Left renal cortex interstitium (tissue), 4 donors: ENCODE measurements at places on chromosomes 1 and 21.

DNA sequence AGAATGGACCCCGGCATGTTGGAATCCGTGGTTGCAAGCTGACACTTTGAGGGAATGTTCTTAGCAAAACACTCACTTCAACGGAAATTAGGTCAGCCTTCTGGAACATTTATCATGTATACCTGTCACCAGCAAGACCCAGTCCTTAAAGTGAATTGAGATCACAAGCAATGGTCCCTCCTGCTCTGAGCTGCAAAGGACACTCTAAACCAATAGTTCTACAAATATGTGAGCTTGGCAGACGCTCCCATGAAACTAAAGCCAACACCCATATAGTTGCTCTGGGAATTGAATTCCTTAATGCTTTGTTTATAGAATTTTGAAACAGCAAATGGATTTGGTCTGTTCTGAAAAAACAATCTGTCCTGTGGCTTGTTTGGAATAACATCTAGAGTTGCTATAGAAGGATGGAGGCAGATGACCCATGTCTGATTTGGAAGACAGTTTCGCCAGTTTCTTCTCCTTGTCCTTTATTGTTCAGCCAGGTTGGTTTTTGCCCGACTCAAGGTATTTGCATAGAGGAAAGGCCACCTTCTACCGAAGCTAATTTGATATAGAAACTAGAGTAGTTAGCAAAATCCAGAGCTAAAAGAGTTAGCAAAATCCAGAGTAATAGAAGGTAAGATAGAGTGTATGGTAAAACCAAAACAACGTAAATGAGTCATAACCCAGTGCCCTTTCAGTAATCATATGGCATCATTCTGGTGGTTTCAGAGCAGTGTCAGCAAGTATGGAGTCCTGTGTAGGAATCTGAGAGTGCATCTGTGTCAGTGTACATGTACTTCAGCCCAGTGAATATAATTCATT is 236.2 kb downstream of the NFIA start:
- peak; percentile 60 for DNase-seq

- no peak for DNase-seq
These were observed 166.1 kb upstream of the ZC3H12A start for GRCh38 chr1:37308031-37308960.

DNA sequence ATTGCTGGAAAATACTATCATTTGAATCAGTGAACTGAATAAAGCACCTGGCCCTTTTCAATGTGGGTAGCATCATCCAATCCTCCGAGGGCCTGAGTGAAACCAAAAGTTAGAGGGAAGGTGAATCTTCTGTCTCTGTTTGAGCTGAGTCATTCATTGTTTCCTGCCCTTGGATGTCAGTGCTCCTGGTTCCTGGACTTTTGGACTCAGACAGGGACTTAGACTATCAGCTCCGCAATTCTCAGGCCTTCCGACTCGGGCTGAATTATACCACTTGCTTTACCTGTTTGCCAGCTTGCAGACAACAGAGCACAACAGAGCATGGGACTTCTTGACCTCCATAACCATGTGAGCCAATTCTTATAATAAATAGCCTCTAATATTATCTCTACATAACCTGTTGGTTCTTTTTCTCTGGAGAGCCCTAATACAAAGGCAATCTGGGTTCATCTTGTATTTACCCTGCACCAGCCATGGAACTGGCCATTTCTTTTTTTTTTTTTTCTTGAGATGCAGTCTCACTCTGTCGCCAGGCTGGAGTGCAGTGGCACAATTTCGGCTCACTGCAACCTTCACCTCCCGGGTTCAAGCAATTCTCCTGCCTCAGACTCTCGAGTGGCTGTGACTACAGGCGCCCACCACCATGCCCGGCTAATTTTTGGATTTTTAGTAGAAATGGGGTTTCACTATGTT is 19.2 kb upstream of the VASH2 start:
- no peak for DNase-seq

GRCh38 chr1:179953974-179954492 is 577 bp upstream of the CEP350 start:
- DNase-seq, result no peak

GRCh38 chr1:220386494-220387195 is 114.4 kb upstream of the RAB3GAP2 start:
- no peak for DNase-seq

- no peak for DNase-seq
These were observed 30.7 kb upstream of the STMN1 start for GRCh38 chr1:25936947-25937346.

GRCh38 chr1:43137445-43138052 is 34.5 kb downstream of the EBNA1BP2 start:
- no peak for DNase-seq

DNA sequence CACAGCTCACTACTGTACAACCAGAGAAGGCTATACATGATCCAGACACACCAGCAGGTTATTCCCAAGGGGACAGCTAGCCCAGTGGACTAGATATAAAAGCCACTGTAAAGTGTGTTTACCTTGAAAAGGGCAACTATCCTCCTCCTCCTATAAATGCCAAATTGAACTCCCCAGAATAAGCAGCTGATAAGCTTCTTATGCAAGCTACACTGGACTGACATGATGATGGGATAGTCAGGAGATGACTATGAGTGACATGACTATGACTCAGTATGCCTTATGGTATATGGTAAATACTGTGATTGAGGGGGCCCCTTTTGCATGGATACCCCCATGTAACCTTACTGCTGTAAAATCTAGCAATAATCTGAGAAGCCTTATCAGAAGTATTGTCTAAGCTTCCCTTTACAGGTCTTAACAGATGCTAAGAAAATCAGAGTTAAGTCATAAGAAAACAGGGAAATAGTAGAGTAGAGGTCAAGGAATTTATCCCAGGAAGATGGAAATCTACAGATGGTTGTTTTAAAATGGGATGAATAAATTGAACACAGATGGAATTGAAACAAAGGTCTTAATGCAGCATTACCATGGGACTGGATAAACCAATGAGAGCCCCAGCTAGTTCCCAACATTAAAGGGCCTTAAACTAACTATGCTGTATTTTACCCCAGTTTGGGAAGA is 55.8 kb downstream of the TRIM33 start:
- no peak for DNase-seq

- DNase-seq, result no peak
These were observed 187.1 kb downstream of the LMO4 start for GRCh38 chr1:87515781-87516180.

- no peak for DNase-seq
These were observed 1.5 kb downstream of the GRIK3 start for GRCh38 chr1:37032660-37033354.

- no peak for DNase-seq
These were observed 272.3 kb downstream of the PTPRU start for GRCh38 chr1:29508458-29509107.

DNA sequence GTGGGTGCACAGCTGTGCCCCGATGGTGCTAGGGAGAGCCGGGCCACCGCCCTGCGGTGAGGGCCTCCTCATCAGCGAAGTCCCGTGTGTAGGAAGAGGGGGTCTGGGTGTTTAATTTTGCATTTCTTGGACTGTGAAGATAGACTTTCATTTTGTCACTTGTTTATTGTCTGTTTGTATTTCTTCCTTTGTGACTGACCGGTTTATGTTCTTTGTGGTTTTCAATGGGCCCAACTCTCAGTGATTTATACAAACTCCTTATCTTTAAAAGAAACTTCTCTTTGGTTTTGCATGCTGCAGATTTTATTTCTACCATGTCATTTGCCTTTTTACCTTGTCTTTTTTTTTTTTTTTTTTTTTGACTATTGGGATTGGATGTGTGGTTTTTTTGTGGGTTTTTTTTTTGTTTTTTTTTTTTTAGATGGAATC is 65.1 kb downstream of the COL18A1 start:
- DNase-seq, result no peak

- DNase-seq, result no peak
These were observed 164.6 kb upstream of the FGGY start for GRCh38 chr1:59132295-59132694.

DNA sequence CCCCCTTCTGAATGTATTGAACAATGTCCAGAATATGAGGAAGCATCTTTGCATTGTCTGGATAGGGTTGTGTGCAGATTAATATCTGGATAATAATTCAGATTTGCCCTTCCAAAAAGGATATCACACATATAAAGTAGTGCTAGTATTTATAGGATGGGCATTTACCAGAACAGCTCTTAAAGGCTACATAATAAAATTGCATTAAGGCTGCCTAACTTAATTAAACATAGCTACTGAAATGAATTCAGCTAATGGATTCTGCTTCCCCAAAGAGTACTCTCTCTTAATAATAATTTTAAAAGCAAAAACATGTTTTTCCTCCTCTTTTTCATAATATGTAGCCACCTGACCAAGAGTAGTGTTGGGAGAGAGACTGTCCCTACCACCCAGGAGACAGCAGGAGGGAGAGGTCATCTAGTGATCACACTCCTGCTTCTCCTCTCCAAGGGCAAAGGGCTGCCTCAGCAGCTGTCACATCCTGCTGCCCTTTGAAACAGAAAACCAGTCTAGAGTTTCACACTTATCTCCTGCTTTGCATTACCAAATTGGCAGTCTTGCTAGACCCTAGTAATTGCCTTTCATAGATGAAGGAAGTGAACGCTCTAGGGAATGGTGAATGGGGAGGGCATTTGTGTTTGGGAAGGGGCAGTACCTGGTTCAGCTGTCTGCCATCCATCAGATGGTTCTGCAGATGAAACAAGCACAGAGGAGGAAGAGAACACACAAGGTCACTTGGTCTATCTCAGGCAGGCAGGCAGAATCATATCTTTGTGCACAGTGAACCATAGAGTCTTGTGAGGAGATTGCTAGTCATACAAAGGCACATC is 29.3 kb upstream of the DDAH1 start:
- no peak for DNase-seq

- DNase-seq, result no peak
These were observed 325.8 kb downstream of the SMYD3 start for GRCh38 chr1:246181241-246181640.

DNA sequence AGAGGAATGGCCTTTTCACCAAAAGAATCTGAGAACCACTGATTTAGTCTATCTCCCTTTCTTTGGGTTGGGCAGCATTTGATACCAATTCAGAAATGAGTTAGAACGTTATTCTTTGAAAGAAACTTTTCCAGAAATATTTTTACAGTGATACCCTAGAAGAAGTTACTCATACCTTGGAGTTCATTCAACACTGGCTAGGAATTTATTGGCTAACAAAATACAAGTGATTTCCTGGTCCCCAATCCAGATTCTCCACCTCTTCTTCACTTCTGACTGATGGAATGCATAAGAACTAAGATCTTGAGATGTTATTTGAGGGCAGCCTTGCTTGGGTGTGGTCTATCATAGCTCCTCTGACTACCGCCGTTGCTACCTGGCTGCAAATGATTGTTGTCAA is 9.4 kb downstream of the C1orf162 start:
- no peak for DNase-seq

GRCh38 chr1:82386365-82387011 is 585.8 kb downstream of the ADGRL2 start:
- DNase-seq, result no peak

DNA sequence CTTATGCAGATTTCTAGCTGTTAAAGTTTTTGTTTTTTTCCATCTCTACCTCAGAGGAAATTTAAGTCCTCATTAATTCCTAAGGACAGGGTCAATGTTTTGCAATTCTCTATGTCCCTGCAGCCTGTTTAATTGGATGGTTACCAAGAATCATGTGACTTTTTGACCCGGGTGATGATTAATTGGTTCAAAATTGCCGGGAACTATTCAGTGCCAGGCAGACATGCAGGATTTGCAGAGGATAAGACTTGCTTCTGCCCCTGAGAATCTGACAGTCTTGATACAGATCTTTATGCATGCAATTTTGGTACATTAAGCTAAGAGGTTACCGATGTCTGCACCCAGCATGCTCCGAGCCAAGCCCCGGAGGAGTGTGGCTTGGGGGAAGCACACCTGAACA is 87.9 kb downstream of the PLPP3 start:
- DNase-seq, result no peak

DNA sequence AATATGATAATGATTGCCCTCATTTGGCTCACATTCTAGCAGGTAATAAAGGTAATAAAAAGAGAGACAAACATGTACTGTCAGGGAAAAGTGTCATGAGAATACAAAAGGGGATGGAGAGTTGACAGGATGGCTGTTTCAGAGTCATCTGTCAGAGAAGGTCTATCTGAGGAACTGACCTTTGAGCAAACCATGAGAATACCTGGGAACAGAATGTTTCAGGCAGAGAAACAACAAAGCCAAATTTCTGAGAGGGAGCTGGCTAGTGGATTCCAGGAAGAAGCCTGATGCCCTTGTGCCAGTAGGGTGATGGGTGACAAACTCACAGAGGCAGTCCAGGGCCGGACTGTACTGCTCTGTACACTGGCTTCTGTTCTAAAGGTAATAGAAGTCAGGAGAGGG is 107.2 kb downstream of the C1orf21 start:
- DNase-seq, result no peak

GRCh38 chr21:39452207-39452969 is 618 bp downstream of the SH3BGR start:
- DNase-seq, result no peak

- no peak for DNase-seq
These were observed 3.4 kb downstream of the KIF21B start for GRCh38 chr1:201020040-201020591.

GRCh38 chr1:228368801-228369607 is 37.6 kb downstream of the TRIM11 start:
- DNase-seq, result no peak

- DNase-seq, result no peak
These were observed 1656.0 kb downstream of the MRPL39 start for GRCh38 chr21:23951251-23951650.

DNA sequence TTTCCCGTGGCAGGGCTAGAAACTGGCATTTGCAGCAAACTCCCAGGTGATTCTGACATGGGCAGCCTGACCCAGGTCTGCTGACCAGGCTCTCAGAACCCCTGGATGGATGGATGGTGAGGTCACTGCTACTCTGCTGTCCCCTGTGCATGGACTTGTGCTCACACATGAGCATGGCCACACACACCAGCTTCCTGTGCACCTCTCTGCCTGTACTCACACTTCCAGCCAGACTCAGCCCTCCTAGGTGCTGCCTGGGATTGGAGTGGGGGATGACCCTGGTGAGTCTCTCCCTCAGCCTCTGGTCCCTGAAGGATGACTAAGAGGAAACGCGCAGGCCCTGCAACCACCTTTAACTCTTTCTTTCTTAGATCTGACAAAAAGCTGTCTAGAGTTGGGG is 361.1 kb downstream of the HHAT start:
- DNase-seq, result no peak

DNA sequence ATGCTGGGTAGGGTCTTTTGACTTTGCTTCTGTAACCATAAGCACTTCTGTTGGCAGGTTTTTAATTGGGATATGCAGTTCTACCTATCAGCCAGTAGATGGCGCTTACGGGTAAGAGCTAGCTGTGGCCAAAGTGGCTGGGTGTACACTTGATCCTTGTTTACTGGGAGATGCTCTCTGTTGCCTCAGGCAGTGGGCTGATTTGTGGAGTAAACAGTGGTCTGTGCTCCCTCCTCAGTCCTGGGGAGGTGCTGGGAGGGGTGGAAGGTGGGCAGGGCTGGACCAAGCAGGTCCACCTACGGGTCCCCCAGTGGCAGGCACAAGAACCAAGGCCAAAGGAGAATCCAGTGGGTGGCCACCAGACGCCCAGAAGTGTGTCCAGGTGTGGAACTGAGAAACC is 43.4 kb downstream of the RALGPS2 start:
- no peak for DNase-seq

- DNase-seq, result no peak
These were observed 2.0 kb downstream of the FCER1G start for GRCh38 chr1:161216945-161217712.

- no peak for DNase-seq
These were observed 2.2 kb downstream of the NUAK2 start for GRCh38 chr1:205319081-205320018.
